ENCODE measurements at places on chromosomes 2 and 18.

DNA sequence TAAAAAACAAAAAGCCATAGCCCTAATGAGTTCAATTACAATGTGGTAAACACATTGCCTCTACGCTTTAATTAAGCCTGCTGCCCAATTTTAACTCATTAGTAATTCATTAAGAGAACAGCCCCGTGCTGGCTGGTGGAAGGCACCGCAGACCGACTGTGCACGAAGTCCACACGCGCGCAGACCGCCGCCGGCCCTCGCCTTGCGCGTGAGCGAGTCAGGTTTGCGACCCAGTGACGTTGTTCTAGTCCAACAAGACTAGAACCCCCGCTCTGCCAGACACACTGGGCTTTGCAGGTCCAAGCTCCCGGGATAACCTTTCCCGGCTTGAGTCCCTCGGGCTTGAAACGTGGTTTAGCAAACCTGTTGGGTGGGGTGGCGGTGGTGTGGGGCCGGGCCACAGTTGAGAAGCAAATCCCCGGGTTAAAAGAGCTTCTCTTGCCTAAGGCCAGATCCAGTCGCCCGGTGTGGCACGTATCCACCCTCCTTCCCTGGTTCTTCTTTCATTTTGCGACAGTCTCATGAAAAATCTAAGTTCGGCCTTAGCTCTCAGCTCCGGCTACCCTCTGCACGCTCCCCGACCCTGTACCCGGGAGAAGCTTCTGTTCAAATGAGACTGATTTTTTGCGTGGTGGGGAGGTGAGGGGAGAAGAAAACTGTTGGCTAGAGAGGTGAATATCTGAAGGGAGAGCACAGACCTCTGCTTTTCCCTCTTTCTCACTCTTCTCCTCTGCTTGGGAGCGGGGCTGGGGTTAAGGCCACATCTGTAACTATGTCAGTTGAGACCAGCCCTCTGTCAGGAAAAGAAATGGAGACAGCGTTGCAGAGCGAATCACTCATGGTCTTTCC lies 11.1 kb upstream of the SKOR2 start:
- DNase-seq, result no peak

- DNase-seq, result no peak
Measured at GRCh38 chr2:158748926-158749590, 46.1 kb upstream of the DAPL1 start.

DNA sequence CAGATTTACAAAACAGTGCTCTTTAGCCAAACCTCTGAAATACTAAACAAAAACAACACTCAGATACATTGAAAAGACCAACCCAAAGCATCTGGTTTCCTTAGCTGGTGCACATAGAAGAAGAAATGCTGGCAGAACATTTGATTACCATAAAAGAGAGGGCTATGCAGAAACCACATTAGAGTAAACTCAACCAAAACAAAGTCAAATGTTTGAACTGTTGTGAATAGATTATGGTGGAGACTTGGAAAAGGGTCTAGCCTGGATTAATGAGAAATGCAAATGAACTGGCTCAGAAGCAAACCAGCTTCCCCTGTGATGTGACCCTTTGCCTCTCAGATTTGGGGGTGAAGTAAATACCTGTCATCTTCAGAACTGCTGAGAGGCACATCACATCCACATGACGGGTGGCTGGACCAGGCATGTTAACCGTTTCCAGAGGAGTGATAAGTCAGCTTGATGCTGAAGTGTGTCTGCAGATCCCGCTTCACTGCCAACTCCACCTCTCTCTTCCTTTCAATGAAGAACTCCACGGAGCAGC lies 153.0 kb downstream of the NRP2 start:
- DNase-seq, result no peak

GRCh38 chr2:118032169-118033013 lies 18.5 kb upstream of the CCDC93 start:
- peak; percentile 15 for DNase-seq

DNA sequence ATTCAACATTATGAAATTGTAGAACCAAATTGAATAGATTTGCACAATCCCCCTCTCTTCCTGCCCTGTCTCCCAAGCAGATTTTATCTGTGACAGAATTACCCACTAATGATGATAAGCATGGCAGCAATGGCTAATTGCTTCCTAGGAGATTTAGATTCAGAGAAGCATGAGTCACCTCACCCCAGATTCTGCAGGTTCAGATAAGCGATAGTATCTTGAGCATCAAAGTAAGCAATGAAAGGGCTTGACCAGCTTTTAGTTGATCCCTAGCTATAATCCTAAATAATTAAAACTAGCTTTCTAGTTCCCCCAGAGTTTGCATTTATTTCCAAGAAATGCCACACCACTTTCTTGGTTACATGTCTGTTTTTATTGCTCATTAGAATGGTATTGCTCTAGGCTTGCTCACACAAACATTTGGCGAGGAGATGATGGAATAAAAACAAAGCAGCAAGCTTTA lies 204.3 kb downstream of the GULP1 start:
- DNase-seq, result no peak

GRCh38 chr2:137208431-137208891 lies 443.1 kb downstream of the THSD7B start:
- no peak for DNase-seq

DNA sequence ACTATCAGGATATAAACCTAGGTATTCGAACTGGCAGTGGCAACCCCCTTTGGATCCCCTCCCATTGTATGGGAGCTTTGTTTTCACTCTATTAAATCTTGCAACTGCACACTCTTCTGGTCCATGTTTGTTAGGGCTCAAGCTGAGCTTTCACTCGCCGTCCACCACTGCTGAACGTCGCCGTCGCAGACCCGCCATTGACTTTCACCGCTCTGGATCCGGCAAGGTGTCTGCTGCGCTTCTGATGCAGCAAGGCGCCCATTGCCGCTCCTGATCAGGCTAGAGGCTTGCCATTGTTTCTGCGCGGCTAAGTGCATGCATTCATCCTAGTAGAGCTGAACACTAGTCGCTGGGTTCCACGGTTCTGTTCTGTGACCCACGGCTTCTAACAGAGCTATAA lies 69.1 kb downstream of the LCLAT1 start:
- DNase-seq, result no peak

DNA sequence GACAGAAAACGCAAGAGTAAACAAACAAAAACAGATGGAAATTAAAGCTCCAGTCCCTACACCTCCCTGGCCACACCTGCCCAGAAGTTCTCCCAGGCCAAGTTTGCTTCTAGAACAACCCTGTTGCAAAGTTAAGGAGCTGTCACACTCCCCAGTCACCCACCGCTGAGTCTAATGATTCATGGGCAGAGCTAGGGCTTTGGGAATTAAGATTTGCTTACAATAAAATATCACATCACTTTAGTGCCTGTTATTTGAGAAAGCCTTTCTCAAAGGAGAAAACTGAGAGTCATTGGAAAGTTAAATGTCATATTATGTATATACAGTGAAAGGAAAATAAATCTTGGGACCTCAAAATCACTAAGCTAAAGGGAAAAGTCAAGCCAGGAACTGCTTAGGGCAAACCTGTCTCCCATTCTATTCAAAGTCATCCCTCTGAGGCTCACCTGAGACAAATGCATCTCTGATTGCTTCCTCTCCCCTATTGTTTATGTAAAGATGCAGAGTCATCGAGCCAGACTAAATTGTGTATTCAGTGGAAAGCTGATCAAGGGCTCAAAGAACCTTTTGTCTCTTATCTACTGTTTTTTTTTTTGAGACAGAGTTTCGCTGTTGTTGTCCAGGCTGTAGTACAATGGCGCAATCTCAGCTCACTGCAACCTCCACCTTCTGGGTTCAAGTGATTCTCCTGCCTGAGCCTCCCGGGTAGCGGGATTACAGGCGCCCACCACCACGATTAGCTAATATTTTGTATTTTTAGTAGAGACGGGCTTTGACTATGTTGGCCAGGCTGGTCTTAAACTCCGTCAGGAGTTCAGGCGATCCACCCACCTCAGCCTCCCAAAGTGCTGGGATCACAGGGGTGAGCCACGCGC lies 2.8 kb downstream of the CRYGB start:
- DNase-seq, result no peak

DNA sequence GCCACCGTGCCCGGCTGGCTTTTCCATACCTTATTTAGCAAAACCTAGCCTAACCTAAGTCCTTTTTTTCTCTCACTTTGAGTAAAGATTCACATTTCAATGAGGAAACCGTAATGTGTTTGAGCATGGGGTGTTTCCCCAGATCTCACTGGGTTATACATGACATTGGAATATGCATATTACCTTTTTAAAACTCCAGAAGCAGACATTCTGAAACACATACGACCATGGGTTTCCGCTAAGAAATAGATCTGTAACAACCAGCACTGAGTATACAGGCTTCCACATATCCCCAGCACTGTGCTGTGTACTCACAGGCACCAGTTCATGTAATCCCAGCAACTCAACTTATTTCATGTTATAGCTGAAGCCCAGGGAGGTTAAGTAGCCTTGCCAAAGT lies 41.0 kb upstream of the FOSL2 start:
- no peak for DNase-seq

GRCh38 chr2:171171808-171172207 lies 11.1 kb upstream of the TLK1 start:
- DNase-seq, result no peak

DNA sequence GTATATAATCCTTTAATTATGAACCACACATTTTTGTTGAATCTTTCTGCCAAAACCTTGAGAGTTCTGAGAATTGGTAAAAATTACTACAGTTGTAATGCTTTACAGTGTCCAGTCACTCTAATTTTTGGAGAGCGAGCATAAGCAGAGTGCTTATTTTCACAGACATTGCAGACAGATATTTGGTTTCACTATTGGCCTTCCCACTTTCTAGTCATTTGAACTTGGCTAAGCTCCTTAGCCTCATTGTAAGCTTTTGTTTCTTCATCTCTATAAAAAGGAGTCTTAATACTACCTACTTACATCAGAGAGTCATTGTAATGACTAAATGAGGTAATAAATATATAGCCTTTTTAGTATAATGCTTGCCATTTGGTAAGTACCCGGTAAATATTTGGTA lies 80.4 kb downstream of the LCLAT1 start:
- DNase-seq, result no peak

DNA sequence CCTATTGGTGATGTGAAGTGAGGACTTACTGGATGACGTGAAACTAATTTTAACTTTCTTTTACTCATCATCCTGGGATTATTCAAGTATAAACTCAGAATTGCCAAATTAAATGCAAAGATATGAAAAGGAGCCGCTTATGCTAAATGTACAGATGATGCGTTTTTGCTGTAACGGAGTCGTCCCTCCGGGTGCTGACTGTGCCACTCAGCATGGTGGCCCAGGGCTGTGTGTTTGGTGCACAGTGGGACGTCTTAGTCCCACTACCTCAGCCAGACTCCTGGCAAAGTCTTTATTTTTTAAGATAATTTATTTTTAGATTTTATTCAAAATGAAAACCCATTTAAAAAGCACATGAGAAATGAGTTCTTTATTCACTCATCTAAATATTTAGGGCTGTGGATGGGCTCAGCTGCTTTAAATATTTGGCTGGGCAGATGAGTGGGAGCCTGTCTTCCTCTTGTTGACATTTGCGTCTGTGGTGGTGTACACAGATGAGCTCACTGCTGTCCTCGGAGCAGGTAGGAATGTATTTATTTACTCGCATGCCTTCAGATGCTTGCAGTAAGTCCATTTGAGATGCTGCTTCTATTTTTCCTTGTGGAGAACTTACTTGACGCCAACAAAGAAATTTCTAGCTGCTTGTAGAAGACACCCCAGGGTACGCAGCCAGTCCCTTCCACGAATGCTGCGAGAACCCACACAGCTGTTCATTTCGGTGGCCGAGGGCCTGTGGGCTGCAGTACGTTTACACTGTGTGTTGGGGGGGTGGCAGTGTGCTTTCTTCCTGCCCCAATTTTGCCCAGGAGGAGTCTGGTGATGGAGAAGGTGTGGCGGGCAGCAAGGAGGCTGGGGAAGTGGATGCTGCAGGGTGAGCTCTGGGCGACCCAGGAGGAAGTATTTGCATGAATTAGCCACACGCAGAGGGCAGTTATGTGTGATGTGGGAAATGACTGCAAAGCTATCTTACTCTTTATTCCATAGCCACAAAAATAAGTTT lies 105.0 kb downstream of the AGAP1 start:
- DNase-seq, result no peak

GRCh38 chr2:137405496-137405895 lies 558.8 kb upstream of the HNMT start:
- no peak for DNase-seq

DNA sequence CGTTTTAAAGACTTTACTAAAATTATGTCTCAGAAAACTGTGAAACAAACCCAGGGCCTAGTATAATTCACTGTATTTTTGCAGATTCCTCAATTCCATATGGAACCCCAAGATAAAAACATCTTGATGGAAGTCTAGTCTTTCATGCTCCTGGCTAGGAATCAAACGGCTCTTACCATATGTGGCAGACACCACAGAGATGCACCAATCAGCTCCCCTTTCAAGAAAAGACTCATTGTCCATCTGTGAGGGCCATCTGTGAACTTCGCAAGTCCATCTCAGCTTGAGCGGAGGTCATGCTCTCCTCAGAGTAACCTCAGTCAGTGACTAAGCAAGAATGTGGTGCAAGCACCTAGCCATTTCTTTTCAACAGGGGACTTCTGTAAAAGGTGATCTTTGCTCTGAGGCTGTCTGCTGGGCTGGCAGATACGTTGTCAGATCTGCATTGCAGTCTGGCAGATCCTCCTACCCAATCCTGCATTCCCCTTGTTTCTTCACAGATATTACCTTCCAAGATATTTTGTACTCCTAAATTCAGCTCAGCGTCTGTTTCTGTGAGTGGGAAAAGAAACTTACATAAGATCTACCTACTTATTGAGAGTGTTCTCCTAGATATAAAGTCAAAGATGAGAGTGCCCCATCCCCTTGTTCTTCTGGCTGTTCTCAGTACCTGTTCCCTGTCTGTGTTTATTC lies 419.3 kb downstream of the SPAG16 start:
- DNase-seq, result no peak

DNA sequence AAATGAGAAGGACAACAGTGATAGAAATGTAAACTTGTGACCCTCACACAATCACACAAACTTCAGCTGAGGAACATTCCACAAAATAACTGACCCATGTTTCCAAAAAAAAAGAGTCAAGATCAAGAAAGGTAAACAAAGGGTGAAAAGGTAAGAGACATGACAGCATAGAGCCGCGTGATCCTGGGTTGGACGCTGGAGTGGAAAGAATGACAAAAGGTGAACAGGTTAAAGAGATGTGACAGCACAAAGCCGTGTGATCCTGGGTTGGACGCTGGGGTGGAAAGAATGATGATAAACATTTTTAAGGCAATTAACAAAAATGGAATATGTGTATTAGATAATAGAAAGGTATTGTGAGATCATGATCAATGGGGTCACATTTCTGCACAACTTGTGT lies 110.3 kb downstream of the SNTG2 start:
- no peak for DNase-seq

Measured in stimulated activated CD8-positive, alpha-beta memory T cell treated with anti-CD3 and anti-CD28 coated beads, Interleukin-4, amount 100 ng/mL, for 24 hours (primary cell).